ENCODE measurements at places on chromosomes 12 and 14.

DNA sequence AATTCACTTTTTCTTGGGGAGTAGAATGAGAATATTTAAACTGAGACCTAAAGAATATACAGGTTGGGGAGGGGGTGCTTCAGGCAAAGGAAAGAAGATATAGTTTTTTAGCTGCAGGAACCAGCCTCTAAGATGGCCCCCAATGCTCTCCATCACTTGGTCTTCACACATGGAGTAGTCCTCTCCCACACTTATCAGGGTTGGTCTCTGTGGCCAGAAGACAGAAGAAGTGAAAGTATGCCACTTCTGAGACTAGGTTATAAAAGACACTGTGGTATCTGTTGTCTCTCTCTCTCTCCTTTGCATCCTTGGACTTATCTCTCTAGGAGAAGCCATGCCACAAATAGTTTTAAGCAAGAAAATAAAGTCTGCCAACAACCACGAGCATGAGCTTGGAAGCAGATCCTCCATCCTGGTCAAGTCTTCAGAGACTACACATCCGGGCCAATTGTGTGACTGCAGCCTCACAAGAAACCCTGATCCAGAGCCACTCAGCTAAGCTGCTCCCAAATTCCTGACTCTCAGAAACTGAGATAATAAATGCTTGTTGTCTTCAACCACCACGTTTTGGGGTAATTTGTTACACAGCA is 18.0 kb downstream of the PUS7L start:
- no peak for DNase-seq

DNA sequence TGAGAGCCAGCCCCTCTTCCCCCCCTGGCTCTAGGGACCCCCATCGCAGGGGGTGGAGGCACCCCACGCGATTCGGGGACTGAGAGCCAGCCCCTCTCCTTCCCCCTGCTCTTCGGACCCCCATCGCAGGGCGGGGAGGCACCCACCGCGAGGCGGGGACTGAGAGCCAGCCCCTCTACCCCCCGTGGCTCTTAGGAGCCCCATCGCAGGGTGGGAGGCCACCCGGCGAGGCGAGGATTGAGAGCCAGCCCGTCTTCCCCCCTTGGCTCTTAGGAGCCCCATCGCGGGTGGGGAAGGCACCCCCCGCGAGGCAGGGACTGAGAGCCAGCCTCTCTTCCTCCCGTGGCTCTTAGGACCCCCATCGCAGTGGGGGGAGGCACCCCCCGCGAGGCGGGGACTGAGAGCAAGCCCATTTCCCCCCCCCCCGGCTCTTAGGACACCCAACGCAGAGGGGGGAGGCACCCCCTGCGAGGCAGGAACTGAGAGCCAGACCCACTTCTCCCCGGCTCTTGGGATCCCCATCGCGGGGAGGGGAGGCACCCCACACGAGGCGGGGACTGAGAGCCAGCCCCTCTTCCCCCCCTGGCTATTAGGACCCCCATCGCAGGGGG is 45.6 kb downstream of the DDX11 start:
- no peak for DNase-seq

DNA sequence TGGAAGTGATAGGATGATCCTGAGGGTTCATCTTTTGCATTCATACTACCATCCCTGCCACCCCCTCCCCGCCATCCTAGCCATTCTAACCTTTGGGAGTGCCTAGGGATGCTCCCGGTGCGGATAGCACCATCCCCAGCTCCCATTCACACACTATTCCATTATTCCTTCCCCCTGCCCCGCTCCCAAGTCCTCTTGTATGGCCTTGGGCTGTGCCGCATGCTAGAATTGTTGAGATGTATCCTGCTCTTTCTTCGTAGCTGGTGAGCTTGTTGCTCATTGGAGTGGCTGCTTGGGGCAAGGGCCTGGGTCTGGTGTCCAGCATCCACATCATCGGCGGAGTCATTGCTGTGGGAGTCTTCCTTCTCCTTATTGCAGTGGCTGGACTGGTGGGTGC is 644 bp downstream of the TSPAN31 start:
- peak; percentile 53 for DNase-seq

DNA sequence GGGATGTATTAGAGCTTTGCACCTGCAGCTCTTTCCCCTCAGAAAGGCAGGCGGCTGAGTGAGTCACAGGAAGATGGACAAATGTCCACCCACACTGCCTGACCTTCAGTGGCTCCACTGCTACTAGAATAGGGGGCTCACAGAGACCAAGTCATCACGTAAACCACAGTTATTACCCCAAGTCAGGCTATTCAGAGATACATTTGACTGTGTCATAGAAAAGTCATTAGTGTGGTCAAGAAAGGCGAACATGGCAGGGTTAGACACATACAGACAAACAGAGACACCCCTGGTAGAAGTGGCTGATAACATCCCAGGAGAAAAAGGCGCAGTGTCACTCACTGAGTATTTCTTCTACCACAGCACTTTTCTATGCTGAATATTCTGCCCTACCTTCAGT is 36.0 kb downstream of the GCH1 start:
- no peak for DNase-seq

DNA sequence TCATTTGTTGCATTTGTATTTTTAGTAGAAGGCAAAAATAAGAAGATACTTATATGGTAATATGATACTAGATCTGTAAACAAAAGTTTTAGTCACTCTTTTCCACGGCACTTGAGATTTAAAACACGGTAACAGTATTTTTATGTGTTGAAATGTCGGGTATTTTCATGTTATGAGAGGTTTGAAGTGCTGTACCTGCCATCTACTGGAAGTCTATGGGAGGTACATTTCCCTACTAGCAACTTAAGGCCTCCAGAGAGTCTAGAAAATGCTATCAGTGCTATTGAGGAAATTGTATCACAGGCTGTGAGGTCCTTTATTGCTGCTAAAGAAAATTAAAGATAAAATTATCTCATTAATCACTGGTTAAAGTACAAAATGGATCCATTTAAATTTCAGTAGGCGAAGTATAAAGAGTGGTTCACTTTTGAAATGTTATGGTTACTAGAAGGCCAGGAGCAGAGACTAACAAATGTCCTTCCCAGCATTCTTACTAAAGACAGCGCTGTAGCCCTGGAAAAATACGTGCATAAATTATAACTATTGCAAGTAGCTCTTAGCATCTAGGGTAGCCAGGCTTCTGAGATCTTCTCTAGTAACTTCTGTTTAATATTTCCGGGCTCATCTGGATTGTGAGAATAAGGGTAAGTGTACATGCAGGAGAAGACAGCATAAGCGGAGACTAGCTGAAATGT is 77.6 kb upstream of the PRKD1 start:
- no peak for DNase-seq

DNA sequence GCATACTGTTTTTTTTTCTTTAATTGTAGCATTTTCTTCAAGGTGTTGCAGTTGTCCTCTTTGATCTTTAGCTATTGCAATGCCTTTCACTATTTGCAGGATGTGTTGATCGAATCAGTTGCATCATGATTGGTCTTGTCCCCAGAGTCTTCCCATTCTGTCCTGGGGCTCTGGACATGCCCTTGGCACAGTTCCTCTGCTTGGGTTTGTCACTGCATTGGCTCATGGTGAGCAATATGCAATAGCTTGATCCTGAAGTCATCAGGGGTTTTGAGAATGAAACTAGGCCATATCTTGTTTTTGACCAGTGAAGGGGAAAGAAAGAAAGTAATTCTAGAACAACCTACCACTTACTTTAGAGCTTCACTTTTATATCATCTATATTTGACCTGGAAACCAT is 281.5 kb downstream of the TMEM117 start:
- no peak for DNase-seq

DNA sequence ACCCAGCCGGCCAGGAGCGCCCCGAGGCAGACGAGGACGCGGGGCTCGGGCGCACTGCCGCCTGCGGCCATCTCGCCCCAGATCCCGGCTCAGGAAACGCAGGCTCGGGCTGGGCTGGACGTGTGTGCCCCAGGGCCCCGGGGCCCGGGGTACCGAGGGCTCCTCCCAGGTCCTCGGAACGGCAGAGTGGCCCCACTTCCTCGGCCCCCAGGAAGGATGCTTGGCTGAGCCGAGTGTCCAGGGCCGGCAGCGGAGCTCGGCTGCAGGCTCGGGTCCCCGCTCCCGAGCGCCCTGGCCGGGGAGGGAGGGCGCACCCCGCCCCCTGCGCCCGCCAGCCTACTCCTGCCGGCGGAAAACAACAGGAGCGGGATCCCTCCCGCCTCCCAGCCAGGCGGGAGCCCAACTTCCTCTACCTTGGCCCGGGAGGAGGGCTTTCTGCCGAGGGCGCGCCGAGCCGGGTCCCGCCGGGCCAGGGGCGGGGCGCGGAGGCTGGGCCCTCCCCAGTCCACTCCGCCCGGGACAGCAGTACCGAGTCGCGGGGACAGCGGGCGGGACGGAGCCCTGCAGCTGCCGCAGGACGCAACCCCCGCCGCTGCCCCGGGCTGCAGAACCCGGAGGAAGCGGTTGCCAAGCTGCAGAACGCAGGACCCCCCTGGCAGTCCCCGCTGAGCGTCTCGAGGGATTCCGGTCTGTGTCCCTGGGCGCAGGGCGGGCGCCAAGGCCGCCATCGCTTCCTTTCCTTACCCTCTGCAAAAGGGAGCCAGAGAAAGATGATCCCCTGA is at the start of gene VSIG10:
Gene VSIG10 (minus strand): TSS at position 411 of the 782 bp plus-strand sequence. CDS start 340 bp downstream, at position 71.
- peak; percentile 88 for DNase-seq

GRCh38 chr12:57143454-57143853 is 4.0 kb downstream of the LRP1-AS start:
- DNase-seq = no peak

DNA sequence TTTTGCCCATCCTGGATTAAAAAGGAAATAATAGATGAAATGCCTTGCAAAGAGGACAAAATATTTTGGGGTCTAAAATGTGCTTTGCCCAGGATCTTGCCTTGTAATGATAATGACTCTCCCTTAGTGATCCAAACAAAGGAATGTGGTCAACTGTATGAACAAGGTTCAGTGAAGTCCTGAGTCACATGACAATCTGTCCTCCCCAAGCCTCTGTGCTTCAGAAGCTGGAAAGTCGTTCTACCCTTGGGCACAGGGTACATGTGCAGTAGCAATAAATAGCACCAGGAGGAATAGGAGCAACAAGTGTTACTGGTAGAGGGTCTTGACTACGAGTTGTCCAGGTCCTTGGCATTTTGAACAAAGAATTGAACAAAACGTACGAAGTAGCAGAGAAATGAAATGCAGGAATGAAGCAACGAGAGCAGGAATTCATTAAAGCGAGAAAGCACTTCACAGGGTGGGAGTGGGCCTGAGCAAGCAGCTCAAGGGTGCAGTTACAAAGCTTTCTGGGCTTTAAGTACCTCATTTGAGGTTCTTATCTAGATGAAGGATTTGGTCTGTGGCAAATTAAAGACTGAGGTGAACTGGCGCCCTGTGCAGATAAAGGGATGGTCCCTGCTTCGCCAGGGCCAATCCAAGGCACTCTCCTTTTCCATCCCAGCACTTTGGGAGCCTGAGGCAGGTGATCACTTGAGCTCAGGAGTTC is 65.8 kb downstream of the RESF1 start:
- peak; percentile 37 for DNase-seq

DNA sequence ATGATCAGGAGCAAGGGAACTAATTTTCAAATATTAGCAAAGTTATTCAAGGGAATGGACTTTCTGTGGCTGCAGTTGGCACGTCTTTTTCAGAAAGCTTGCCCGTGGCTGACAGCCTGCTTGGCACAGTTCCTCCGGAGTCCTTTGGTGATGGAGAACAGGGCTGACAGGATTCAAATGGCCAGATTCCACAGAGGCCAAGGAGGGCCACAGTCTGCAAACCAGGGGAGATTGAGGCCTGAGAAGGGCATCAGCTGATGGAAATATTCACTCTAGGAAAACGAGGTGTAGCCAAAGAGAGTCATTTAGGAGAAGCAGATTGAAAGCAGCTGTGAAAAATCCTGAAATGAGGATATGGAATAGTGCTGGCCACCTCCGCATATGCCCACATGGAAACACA is 178.3 kb downstream of the EMP1 start:
- DNase-seq = no peak

- DNase-seq = no peak
These were observed 228.7 kb downstream of the CACNA1C start for GRCh38 chr12:2281446-2281845.

DNA sequence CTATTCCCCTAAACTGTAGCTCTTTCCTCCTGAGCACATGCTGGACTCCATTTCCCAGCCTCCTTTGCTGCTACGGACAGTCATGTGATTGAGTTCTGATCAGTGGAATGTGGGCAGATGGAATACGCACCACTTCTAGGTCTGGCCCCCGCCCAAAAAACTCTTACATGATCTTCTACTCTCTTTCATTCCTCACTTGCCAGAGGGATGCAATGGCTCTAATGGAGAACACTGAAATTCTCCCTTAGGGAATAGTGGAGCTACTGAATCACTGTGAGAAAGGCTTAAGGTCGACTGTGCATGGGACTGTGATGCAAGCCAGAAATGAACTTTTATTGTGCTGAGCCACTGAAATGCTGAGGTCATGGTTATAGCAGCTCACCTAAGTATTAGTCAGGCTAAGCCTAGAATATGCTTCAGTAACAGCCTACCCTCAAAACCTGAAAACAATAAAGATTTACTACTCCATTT is 13.0 kb upstream of the TMED2 start:
- DNase-seq = peak; percentile 33

DNA sequence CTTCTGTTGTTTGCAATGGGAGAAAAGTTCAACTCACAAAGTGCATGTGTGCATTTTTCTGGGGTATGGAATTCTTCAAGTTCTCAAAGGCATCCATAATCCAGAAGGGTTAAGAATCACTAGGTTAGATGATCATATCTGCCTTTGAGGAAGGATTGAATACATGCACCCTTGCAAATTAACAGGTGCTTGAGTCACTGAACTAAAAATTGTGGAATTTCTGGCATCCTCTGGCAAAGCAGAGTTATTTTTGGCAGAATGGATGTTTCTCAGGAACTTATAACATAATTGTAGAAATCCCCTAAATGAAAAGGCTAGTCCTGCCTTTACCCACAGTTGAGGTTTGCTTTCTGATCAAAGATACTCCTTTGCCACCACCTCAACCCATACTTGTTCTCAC is 136.5 kb upstream of the DYRK2 start:
- DNase-seq = no peak

GRCh38 chr14:91252871-91253794 is 8.6 kb upstream of the GPR68 start:
- DNase-seq = peak; percentile 59

GRCh38 chr12:29150462-29150861 is 1.4 kb downstream of the FAR2 start:
- DNase-seq = no peak

DNA sequence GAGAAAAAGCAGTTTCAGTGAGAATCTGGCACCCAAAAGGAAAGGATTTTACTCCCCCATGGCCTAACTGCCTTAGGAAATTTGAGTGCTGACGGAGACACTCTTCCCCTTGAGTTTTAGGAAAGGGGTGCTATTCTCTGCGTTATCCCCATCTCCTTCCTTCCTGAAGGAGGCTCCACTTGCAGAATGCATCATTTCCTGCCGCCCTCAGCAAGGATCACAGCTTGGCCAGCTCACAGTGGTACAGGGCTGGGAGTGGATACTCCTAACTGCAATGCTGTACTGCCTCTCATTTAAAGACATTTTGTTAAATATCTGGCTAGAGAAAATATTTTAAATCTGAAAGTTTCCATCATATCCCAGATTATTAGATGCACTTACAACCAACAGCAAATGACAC is 33.0 kb downstream of the RDH12 start:
- no peak for DNase-seq

GRCh38 chr12:13211859-13212664 is 15.5 kb downstream of the EMP1 start:
- DNase-seq = peak; percentile 78

All from ELF-1 (cell line).